ENCODE measurements at places on chromosomes 5 and 9.

GRCh38 chr5:144510845-144511579 lies 340.3 kb downstream of the KCTD16 start:
- no peak for DNase-seq

DNA sequence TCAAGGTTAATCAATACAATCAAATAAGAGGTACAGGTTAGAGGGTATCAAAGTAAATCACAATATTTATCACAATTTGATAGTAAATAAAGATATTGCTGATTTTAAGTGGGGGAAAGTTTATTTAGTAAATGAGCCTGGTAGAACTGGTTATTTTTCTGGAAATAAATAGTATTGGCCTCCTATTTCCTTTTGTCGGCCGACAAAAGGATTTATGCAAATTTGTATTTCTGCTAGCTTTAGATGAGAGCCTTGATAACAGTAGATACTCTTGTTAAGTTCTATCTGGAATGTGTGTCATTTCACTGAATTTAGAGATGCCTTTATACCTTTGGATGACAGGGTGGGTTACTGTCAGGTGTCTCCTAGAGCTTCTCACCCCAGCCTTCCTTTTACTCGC lies 17.8 kb upstream of the SPATA31E1 start:
- DNase-seq, result no peak

DNA sequence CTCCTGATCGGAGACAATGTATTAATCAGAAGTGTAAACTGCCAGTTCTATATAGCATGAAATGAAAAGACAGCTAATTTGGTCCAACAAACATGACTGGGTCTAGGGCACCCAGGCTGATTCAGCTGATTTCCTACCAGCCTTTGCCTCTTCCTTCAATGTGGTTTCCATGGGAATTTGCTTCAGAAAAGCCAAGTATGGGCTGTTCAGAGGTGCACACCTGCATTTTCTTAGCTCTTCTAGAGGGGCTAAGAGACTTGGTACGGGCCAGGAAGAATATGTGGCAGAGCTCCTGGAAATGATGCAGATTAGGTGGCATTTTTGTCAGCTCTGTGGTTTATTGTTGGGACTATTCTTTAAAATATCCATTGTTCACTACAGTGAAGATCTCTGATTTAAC lies 22.4 kb downstream of the IL7R start:
- no peak for DNase-seq

- no peak for DNase-seq
Measured at GRCh38 chr5:74070766-74071165, 444.8 kb downstream of the ARHGEF28 start.

DNA sequence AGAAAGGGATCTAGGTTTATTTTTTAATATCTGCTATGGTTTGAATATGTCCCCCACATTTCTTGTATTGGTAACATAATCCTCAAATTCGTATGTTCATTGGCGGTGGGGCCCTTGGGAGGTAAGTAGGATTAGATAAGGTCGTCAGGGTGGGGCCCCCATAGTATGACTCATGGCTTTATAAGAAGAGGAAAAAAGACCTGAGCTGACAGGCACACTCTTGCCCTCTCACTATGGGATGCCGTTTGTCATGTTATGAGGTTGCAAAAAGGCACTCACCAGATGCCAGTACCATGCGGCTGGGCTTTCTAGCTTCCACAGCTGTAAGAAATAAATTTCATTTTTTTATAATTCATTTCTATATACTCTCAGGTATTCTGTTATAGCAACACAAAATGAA lies 67.3 kb upstream of the SGCD start:
- DNase-seq, result no peak

DNA sequence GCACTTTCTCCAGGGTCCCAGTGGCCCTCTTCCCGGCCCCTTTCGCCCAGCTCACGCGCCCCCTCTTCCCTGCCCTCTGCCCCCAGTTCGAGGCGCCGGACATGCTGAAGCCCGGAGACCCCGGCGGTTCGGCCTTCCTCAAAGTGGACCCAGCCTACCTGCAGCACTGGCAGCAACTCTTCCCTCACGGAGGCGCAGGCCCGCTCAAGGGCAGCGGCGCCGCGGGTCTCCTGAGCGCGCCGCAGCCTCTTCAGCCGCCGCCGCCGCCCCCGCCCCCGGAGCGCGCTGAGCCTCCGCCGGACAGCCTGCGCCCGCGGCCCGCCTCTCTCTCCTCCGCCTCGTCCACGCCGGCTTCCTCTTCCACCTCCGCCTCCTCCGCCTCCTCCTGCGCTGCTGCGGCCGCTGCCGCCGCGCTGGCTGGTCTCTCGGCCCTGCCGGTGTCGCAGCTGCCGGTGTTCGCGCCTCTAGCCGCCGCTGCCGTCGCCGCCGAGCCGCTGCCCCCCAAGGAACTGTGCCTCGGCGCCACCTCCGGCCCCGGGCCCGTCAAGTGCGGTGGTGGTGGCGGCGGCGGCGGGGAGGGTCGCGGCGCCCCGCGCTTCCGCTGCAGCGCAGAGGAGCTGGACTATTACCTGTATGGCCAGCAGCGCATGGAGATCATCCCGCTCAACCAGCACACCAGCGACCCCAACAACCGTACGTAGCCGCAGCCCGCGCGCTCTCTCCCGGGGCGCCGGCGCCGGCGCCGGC lies 1.0 kb downstream of the PRDM6 start:
- DNase-seq, result peak; percentile 8

DNA sequence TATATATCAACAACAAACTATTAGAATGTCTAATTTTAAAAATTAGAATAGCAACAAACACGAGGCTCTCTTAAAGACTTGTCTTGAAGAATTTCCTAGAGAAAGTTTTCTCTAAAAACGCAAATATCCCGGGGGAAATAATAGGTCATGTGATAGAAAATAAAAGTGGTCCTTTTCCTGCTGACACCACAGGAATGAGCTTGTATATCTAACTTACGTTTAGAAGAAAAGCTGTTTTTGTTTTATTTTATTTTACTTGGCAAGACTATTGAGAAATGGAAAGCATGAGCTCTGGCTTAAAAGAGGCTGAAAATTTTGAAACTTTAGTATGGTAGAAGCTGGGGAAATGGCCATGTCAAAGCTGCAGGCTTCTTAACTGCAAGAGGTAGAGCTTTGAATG lies 465.0 kb downstream of the AGTPBP1 start:
- DNase-seq, result no peak

- DNase-seq, result no peak
Measured at GRCh38 chr9:38642951-38643814, 22.8 kb upstream of the ANKRD18A start.

DNA sequence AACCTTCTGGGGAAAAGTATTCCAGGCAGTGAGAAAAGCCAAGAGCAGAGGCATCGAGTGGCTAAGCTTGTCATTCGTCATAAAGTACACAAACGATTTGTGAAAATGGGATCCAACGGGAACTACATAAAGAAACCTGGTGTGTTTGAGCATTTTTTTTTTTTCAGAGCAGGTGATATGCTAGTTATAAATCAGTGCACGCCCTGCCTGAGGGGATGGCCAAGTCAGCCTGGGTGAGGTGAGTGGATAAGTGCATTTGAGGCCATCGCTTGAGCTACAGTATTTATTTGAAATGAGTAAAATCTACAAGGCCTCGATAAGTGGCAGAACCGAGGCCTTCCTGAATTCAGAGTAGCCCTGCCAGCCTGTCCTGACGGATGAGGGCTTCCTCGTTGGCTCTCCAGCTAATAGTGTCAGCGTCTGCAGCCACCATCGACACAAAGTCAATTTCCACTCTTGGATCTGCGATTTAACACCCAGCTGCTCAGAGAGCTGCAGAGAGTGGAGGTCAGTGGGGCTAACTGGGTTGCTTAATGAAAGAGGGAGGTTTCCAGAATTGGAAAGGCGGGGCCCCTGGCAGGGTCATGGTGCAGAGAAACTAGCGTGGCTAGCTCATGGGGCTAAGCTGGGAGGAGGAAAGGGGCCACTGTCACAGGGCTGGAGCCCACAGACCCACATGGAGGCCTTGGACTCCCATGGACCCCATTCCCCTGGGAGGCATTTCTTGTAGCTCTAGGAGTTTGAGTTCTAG lies 27.3 kb downstream of the PPARGC1B start:
- no peak for DNase-seq

GRCh38 chr9:76519075-76519835 lies 60.3 kb downstream of the GCNT1 start:
- no peak for DNase-seq

- DNase-seq, result no peak
Measured at GRCh38 chr5:77924081-77924480, 147.9 kb upstream of the TBCA start.

DNA sequence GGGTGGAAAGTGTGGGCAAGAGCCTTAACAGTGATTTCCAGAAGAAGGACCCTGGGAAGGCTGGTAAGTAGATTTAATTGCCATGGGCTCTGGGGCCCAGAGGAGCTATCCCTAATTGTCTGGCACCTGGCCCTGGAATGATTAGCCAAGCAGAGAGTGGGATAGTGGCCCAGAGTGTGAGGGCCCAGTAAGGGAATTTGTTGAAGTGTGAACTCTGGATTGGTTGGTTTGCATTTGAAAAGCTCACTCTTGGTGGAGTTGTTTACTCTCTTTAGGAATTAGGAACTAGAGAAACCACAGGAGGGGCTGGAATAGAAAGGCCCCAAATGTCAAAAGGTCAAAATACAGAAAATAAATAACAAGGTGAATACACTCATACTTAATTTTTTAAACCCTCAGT lies 207.1 kb downstream of the GABRG2 start:
- no peak for DNase-seq

- DNase-seq, result no peak
Measured at GRCh38 chr9:129704807-129705206, 39.4 kb downstream of the PRRX2 start.

DNA sequence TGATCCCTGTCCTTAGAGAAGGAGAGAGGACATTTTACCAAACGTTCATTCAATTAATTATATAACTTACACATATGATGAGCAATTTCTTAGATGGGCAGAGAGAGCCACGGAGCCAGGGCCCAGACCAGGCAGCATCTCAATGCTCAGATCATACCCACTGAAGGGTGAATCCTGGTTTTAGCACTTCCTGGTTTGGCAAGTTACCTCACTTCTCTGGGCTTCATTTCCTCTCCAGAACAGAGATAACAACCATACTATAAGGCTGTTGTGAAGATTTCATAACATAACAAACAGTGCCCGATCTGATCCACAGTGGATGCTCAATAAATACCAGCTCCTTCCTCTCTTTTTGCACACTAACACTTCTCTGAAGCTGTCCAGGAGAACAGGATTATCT lies 271.1 kb downstream of the DENND1A start:
- DNase-seq, result no peak

- DNase-seq, result no peak
Measured at GRCh38 chr5:38241655-38242054, 16.7 kb upstream of the EGFLAM start.

- no peak for DNase-seq
Measured at GRCh38 chr9:104951487-104951886, 23.5 kb upstream of the ABCA1 start.

GRCh38 chr5:7078901-7079300 lies 317.0 kb upstream of the ADCY2 start:
- DNase-seq, result no peak

GRCh38 chr9:133785753-133786370 lies 47.7 kb upstream of the SARDH start:
- DNase-seq, result no peak

GRCh38 chr5:178784391-178784790 lies 53.9 kb upstream of the ZNF354A start:
- DNase-seq, result no peak

- no peak for DNase-seq
Measured at GRCh38 chr5:124148574-124148973, 597.9 kb downstream of the ZNF608 start.

DNA sequence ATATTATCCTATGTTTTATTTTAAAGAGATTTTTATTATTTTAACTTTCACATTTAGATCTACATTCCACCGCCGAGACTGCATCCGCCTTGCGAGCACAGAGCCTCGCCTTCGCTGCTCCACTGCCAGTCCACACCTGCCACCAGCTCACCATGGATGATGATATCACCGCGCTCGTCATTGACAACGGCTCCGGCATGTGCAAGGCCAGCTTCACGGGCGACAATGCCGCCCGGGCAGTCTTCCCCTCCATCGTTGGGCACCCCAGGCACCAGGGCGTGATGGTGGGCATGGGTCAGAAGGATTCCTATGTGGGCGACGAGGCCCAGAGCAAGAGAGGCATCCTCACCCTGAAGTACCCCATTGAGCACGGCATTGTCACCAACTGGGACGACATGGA lies 8.6 kb upstream of the TBCA start:
- no peak for DNase-seq

GRCh38 chr5:110179321-110179720 lies 489.6 kb downstream of the MAN2A1 start:
- DNase-seq, result no peak

DNA sequence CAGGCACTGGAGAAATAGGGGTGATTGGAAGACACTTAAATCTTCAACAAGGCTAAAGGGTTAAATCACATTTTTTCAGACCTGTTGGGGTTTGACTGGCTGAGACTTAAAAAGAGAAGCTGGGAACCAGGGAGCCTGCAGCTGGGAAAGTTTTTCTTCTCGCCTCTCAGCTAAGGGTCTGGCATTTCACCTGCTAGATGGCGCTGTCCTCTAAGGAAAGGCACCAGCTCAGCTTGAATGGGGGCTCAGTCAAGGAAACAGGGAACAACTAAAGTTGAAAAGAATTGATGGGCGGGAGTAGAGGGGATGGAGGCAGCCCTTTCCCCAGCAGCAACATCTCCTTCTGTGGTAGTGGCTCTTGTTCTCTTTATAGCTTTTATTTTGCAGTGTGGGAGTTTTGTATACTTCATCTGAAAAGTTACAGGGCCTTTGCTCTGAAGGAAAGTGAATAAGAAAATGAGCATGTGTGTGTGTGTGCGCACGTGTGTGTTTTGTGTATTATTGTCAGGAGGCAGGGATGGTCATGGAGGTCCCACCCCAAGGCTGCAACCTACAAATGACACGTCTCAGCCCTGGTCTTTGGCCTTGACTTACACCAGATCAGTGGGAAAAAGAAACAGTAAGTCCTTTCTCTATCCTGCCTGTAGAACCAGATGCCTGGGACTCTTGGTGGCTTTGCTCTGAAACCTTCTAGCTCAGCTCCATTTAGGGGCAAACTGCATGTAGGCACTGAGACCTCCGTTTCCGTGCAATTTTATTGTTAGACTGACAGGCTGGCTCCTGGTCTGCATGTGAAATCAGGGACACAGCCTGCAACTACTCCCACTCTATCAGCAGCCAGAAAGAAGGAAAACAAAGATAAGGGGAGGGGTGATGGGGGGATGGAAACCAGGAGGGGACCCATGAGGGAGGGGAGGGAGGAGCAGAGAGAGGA lies 316.2 kb upstream of the CLINT1 start:
- peak; percentile 69 for DNase-seq

- no peak for DNase-seq
Measured at GRCh38 chr9:94929369-94929756, 202.9 kb downstream of the AOPEP start.

DNA sequence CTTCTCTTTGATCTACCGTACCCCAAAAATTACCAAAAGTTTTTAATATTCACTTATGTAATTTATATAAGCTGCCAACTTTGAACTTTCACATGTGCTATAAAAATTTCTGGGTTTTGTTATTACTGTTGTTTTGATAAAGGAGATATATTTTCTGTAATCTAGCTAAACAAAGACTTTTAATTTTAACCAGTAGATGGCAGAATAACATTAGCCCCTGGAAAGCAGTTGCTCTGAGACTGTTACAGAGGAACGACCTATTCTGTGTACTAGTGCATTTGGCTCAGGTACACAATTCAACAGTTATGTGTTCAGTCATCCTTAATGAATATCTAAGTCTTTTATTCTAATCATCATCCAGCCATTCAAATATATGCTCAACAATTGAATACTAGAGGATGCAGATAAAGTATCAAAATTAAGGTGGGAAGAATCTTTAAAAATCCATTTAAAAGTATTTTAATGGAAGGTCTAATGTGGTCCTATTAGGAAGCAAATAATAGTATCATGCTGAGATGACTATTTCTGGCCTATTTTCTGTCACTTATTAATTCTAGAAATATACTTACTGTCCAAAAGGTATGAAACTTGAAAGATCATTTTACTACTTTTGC lies 8.6 kb downstream of the KLHL9 start:
- DNase-seq, result no peak

Measured in stimulated activated naive CD8-positive, alpha-beta T cell treated with anti-CD3 and anti-CD28 coated beads, Interleukin-15, Interleukin-2, amounts not matched to agents 100 U/mL and 50 U/mL, for 24 hours (primary cell).